ENCODE measurements at places on chromosomes 13 and 19.

DNA sequence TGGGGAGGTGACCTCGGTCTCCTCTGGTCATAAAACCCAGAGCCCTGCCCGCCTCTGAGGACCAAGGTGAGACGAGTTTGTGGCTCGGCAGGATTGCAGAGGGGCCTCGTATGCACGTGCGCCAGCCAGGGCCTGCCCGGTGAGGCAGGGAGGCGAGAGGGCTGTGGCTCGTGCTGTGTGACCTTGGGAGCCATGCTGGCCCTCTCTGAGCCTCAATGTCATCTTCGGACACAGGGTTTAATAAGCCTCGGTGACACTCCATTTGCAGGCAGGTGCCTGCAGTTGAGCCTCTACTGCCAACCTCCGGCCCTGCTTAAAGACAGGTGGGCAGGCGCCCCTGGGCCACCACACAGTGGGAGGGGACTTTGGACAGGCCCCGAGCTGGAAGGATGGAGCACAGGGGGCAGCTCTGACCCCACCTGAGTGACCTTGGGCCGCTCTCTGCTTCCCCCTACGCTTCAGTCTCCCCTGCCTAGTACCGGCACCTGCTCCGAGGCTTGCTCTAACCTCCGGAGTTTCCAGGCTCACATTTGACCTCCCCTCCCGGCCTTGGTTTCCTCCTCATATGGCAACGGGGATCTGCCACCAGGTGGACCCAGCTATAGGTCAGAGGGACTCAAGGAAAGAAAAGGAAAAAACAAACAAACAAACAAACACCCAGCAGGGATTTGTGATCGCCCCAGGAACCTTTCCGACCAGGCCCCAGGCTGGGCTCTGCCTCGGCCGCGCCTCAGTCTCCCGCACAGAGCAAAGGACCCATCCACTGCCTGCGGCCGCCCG, 3.1 kb downstream of the ZBTB7A start:
- no peak for DNase-seq

DNA sequence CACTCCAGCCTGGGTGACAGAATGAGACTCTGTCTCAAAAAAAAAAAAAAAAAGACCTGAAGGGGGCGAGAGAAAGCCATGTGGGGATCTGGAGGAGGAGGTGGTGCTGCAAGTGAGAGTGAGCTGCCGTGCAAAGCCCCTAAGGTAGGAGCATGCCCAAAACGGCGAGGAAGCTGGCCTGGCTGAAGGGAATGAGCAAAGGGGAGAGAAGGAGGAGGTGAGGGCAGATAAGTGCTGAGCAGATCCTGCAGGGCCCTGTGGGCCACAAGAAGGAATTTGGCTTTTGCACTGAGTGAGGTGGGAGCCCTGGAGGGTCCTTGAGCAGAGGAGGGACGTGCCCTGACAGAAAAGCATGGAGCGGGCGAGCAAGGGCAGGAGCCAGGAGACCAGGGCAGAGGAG, 19.4 kb upstream of the ADGRE5 start:
- DNase-seq: no peak

GRCh38 chr19:32349051-32349450, 3.6 kb downstream of the ZNF507 start:
- no peak for DNase-seq

DNA sequence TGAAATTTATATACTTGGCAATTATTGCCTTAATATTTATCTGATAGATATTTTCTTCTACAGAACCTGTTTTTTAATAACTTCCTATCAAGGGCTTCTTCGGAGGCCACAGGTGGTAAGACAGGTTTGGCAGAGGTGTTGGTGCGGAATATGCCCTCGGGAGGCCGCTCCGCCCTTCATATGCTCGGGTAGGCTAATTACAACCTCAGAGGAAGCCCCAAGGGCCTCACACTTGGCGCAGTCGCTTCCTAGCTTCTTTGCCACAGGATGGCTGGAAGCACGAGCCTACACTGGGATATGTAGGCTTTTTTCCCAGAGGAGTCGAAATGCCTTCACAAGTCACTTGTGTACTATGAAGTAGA, 68.8 kb downstream of the LMO7 start:
- DNase-seq: no peak

- DNase-seq: peak; percentile 16
These were observed 1.2 kb downstream of the LYPD3 start for GRCh38 chr19:43464134-43464775.

DNA sequence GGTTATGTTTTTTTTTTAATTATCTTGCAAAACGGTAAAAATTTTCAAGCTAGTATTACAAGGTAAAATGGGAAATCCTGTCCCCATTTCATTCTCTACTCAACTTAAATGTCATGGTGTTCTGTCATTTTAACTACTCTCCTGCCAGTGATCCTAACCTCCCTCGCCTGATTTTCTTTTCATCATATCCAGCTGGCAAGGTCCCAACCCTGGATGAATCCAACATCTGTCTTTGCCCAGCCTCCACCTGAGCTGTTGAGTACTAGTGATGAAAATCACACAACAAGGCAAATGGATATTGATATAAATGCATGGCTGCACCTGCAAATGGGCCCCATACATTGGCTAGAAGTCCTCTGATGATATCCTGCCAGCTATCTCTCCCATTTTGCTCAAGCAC, 6.9 kb upstream of the CDK8 start:
- DNase-seq: no peak

- no peak for DNase-seq
These were observed 46.7 kb downstream of the OR10H4 start for GRCh38 chr19:15995536-15995935.

- DNase-seq: no peak
These were observed at the start of gene CADM4 for GRCh38 chr19:43639519-43640423. Gene CADM4, minus strand, starts transcription at chr19:43639850. Its CDS starts 60 bp downstream, at chr19:43639790.

DNA sequence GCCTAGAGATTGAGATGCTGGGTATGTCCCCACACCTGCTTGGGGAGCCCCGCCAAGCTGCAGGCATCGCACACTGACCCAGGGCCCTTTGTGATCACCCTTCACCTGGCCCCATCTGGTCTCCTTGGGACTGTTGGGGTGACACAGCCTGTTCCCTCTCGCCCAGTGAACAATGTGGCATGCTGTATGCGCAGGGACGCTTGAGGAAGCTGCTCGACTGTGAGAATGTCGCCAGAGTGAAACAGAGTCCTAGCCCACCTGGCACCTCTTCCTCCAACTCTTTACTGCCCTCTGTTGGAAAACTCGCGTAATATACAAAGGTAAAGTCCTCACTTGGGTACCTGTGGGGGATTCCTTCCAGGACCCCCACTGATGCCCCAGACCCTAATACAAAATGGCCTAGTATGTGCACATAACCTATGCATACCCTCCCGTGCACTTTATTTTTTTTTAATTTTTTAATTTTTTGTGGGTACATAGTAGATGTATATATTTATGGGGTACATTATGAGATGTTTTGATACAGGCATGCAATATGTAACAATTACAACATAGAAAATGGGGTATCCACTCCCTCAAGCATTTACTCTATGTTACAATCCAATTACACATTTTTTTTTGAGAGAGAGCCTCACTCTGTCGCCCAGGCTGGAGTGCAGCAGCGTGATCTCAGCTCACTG, 9.0 kb downstream of the BLOC1S3 start:
- DNase-seq: no peak

GRCh38 chr19:12994701-12995595, at the start of gene NFIX:
Gene NFIX, plus strand, starts transcription at chr19:12995475. Its CDS starts 363 bp downstream, at chr19:12995838.
- DNase-seq: peak; percentile 50

DNA sequence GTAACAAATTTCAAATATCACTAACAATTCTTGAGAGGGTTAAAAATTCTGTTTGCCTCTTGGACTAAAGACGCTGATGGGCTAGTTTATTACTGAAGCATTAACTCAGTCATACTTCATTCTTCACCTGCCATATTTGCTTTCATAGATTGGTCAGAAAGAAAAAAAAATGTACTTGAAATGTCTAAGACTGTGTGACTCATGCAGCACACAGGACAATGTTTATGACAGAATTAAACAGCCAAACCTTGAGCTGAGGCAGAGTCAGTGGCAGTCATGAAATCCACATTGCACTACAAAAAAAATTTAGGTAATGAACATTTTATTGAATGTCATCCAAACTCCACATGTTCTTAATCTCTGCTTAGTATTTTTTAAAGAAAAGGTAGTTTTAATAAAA, 135.6 kb downstream of the PRR20E start:
- no peak for DNase-seq

GRCh38 chr13:97274829-97275649, 52.9 kb downstream of the MBNL2 start:
- DNase-seq: peak; percentile 87

GRCh38 chr19:2290441-2291184, 8.6 kb upstream of the PEAK3 start:
- no peak for DNase-seq

- DNase-seq: no peak
These were observed 129.1 kb downstream of the UQCRFS1 start for GRCh38 chr19:29083863-29084262.

DNA sequence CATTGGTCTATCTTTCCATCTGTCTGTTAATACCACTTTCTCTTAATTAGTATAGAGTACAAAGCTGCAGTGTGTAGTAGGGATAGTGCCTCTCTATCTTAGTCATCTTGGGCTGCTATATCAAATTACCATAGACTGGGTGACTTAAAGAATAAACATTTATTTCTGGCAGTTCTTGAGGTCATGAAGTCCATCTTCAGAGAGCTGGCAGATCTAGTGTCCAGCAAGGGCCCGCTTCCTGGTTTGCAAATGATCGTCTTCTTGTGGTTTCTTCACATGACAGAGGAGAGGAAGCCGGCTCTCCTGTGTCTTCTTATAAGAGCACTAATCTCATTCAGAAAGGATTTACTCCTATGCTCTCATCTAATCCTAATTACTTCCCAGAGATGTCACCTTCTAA, 6.1 kb downstream of the ZNF700 start:
- no peak for DNase-seq

- DNase-seq: no peak
These were observed 92.5 kb downstream of the ZIC5 start for GRCh38 chr13:99878921-99879610.

GRCh38 chr19:40733149-40733548, 16.2 kb downstream of the ITPKC start:
- DNase-seq: no peak

DNA sequence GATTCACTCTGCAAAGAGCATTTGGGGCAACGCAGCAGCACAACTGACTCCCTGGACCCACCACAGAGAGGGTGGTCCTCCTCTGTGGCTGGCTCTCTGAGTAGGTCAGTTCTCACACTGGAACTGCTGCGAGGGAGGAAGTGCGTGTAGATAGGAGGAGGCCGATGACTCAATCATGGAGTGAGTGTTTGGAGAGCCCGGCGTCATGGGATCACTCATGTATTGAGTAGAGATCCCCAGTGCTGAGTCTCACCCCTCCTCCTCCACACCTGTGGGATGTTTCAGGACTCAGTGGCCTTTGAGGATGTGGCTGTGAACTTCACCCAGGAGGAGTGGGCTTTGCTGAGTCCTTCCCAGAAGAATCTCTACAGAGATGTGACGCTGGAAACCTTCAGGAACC, 8.9 kb downstream of the ZNF101 start:
- no peak for DNase-seq

DNA sequence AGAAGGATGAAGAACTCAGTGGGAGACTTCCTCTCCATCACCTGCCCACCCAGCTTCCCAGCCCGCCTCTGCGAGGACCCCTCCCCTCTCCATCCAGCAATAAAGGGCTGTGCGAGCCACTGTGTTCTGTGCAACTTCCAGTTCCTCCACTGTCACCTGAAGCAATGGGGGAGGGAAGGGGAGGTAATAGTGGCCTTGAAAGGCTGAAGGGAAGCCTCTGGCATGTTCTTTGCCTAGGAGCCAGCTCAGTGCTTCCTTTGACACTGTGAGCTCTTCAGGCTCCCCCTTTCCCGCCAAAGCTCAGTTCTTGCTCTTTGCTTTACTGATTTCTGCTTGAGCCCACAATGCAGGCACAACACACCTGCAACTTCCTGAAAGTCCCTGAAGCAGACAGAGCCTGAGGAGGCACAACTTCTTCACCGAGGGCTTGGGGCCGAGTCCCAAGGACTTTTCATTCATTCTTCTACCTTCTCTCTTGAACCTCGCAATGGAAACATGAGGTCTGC, 73.2 kb upstream of the DOCK9 start:
- no peak for DNase-seq

- DNase-seq: no peak
These were observed 7.2 kb downstream of the NALCN start for GRCh38 chr13:101408992-101409656.

DNA sequence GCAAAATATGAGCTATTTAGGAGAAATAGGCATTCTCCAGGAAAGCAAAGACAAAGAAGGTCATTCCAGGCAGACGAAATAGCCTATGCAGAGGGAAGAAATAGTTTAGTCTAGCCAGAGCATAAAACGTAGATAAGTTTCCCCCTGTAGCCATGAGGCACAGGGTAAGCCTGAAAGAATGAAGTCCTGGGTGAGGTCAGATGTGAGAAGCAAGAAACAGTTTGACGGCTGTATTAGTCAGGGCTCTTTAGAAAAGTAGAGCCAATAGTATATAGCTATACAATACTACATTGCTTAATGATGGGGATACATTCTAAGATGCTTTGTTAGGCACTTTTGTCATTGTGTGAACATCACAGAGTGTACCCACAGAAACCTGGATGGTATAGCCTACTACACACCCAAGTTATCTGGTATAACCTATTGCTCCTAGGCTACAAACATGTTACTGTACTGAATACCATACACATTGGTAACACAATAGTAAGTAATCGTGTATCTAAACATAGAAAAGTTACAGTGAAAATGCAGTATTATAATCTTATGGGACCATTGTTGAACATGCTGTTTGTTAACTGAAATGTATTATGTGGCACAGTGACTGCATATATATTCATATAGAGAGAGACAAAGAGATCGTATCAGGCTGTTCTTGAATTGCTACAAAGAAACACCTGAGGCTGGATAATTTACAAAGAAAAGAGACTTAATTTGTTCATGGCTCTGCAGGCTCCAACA, 59.3 kb upstream of the WDFY2 start:
- no peak for DNase-seq

DNA sequence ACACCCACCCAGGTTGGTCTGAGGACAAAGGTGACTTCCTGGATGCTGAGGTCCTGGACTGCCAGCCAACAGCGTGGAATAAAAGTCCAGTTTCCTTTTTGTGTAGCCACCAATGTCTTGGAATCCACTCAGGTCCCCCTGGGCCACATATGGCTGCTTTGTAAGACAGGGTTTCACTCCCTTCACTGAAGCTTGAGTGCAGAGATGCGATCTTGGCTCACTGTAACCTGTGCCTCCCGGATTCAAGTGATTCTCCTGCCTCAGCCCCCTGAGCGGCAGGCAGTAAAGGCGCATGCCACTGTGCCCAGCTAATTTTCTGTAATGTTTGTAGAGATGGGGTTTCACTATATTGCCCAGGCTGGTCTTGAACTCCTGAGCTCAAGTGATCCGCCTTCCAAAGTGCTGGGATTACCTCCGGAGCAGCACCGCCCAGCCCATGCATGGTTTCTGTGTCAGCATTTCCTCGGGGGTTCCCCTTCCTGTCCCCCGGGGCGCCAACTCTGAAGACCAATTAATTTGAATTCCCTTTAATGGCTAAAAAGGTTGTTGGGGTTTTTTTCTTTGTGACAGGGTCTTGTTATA, 17.5 kb downstream of the KANK2 start:
- DNase-seq: no peak

DNA sequence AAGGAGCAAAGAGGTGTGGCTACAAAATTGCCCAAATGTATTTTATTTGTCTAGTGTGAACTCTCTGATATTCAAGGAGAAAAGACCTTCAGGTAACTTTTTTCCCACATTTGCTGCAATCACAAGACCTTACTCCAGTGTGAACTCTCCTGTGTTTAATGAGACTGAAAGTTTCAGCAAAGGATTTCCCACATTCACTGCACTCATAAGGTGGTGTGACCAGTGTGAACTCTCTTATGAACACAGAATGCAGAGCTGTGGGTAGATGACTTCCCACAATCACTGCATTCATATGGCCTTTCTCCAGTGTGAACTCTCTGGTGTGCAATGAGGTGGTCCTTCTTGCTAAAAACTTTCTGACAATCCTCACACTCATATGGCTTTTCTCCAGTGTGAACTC, 16.4 kb downstream of the ZNF814 start:
- no peak for DNase-seq

Measured in fibroblast of skin of left quadriceps (primary cell).